ENCODE measurements at places on chromosomes 13 and 19.

DNA sequence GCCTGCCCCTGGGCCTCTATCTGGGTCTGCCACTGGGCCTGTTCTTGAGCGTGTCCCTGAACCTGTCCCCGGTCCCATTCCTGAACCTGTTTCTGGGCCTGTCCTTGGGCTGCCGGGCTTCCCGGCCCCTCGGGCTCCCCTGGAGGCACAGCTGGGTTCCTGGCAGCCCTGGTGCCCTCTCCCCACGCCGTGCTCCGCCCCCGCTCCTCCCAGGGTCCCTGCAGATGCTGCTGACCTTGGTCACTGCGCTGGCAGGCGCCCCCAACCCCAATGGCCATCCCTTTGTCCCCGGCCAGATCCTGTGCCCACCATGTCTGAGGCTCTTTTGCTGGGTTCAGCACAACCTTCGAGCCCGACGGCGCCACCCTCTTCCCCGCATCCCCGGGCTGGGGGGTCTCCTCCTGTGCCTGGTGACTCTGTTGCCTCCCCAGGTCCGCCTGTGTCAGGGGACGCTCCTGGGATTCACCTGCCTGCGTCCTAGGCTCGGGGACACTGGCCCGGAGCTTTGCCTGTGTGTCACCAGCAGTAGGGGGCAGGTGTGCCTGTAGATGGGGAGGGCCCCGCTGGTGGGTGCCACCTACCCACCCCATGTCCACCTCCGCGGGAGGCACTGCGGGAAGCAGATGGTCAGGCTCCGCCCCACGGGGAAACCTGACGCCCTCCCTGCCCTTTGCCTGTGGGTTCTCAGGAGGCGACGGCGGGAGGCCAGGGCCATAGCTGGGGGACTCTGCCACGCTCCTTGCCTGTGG lies 41.0 kb upstream of the GRTP1 start:
- DNase-seq, result no peak

- peak; percentile 75 for DNase-seq
These were observed 75.2 kb upstream of the UBL3 start for GRCh38 chr13:29925457-29926097.

DNA sequence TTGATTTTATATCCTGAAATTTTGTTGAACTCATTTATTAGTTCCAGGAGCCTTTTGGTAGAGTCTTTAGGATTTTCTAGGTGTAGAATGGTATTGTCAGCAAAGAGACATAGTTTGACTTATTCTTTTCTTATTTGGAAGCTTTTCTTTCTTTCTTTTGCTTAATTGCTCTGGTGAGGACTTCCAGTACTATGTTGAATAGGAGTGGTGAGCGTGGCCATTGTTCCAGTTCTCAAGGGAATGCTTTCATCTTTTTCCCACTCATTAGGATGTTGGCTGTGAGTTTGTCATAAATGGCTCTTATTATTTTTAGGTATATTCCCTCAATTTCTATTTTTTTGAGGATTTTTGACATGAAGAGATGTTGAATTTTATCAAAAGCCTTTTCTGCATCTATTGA lies 182.2 kb upstream of the SPRY2 start:
- no peak for DNase-seq

GRCh38 chr19:38650172-38650775 lies 2.8 kb downstream of the ACTN4 start:
- no peak for DNase-seq

- no peak for DNase-seq
These were observed 507 bp downstream of the ALG5 start for GRCh38 chr13:36998624-36999041.

DNA sequence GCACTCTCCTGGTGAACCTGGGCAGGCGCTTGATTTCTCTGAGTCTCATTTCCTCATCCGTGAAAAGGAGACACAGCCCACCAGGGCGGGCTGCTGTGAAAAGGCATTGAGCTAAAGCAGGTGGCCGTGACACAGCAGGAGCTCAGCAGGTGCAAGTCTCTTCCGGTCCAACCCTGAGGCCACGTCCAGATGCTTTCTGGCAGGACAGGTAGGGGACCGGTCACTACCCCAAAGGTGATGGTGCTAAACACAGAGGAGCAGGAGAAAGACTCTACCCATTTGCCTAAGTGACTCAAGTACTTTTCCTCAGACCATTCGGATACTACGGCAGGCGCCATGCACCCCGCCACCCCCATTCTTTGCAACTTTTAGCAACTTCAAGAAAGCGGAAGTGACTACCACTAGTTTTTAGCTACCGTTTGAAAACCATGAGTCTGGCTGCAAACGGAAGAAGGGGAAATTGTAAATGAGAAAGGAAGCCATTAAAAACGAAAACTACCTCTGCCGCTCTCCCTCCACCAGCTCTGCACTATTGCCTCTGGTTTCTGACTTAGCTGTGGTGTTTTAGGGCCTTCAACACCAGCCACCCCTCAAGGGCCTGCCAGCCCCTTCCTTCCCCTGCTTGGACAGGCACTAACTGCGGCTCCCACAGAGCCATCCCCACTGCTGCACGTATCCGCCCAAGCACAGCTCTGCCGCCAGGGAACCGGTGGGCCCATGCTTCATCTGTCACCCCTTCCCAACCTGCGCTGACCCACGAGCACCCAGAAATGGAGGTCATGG lies 4.8 kb downstream of the PPP6R1 start:
- DNase-seq, result no peak

DNA sequence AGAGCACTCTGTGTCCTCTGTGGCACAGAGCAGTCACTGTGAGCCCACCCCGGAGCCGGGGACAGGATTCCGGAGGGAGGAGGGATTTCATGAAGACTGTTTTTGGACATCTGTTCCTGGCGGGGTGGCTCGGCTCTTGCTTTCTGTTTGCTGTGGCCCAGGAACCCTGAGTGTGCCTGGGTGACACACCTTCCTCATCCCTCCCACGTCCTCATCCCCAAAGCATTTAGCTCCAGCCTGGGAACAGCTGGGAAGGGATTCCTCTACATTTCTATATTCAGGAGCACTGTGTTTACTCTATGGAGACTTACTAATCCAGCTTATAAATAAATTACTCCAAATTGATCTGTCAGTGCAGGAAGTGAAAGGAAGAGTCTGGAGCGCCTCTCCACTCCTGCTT lies 97.8 kb upstream of the UBL3 start:
- DNase-seq, result no peak

DNA sequence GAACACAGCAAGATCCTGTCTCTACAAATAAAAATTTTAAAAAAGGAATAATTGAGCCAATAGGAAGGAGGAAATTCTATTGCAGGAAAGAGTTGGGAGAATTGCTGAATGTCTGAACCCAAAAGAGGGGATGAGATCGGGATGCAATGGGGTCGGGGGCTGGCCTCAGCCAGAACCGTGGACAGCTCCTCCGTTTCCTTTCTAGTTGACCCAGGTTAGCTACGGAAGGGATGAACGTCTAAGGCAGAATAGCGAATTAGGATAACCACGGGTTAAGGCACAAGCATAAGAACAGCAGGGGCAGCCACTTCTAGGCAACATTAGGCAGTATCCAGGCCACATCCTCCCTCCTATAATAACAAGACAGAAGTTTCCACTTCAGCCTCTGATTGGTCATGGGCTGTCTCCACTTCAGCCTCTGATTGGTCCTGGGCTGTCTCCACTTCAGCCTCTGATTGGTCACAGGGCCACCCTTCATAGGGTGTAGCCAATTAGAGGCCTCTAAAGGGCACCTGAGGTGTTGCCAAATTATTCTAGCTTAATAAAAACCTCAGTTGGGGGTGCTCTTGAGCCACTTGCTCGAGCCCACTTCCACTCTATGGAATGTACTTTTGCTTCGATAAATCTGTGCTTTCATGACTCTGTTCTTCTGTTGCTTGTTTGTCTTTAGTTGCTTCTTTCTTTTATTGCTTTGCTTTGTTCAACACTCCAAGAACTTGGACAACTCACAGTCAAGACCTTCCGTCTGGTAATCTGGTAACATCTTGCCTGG lies 24.9 kb upstream of the TPM4 start:
- no peak for DNase-seq

DNA sequence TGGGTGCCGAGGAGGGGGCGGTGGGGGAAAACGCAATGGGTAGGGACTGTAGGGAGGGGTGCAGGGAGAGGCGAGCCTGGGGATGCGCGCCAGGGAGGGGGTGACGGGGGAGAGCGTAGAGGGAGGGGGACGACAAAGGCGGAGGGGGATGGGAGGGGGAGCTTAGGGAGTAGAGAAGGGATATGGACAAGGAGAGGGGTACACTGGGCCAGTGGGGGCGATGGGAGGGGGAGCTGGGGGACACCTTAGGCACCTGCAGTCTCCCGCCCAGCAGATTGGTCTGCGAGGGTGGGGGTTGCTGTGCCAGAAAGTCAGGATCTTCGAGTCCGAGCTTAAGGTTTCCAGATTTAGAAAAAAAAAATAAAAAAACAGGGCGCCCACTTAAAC lies 15.7 kb downstream of the CCDC124 start:
- DNase-seq, result no peak
